ENCODE measurements at places on chromosomes 2 and 18.

DNA sequence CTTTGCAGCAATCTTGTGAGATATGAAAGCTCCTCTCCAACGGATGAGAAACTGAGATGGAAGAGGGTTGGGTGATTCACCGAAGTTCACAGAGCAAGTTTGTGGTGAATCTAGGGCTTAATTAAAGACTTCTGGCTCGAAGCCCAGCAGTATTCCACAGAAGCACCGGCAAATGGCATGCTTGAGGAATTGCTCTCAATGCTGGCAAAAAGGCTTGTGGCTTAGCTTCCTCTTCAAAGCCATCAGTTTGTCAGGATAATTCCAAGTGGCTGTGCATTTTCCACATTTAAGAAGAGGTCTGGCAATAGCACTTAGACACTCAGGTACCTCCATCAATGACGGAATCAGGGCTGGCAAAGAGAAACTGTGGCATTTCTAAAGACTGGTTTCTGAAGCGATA, 98.7 kb upstream of the SLC66A3 start:
- DNase-seq, result no peak

GRCh38 chr2:65605743-65606058, 173.3 kb upstream of the SPRED2 start:
- no peak for DNase-seq

- no peak for DNase-seq
Measured at GRCh38 chr2:145012214-145012670, 492.3 kb upstream of the ZEB2 start.

DNA sequence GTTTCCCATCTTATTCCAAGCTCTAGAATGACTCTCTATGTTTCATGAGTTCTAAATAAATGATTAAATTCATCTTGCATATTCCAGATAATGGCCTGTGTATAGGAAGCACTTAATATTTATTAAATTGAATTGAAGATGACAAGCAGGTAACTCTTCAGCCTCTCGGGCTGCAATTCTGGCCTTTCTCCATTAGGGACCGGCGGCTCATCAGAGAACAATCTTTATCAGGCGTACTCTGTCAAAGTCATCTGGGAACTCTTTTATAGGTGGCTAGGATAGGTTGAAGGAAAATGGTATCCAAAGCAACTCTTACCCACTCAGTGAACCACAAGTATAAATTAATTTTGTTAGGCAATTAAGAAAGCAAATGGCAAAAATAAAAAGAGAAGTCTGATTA, 308.5 kb downstream of the NOL4 start:
- DNase-seq, result no peak

GRCh38 chr18:27214831-27215230, 29.7 kb upstream of the CHST9 start:
- no peak for DNase-seq

Measured in T-helper 9 cell (primary cell).